HCT116 (cell line): ENCODE measurements at places on chromosomes 11 and 22. TPM values are rescaled to one million over a fixed set of nuclear protein-coding genes. Genes with fewer than 3 reads are reported as not detected.

Gene ANO5
- 1.1 TPM for total RNA-seq

Gene ANKK1
- 0.22 TPM for total RNA-seq

Gene ACRV1
- total RNA-seq, result not detected

Gene MAPK8IP2
- total RNA-seq, result 6.4 TPM

Gene TRIM66
- 24.8 TPM for total RNA-seq

Gene P2RX3
- not detected for total RNA-seq

Gene ZBTB16
- total RNA-seq, result 0.30 TPM

Gene CELF1
- total RNA-seq, result 133 TPM
